NCI-H187 (cell line): ENCODE measurements at places on chromosomes 12 and 14.

DNA sequence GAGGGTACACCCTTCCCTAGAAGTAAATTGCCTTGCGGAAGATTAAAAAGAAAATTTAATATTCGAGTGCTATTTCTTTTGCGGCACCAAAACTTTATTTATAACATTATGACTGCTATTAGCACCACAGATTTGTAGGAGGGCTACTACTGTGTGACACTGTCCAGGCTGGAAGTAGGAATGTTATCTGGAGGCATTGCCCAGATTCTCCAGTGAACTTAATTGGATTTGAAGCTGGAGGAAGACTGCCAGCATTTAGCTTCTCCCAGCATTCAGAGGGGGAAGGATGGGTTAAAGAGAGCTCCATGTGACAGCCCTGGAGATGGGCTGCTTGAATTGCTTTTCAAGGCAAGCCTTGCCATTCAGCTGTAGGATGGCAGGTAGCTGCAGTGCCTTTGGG is 107.0 kb upstream of the RBM19 start:
- no peak for DNase-seq

DNA sequence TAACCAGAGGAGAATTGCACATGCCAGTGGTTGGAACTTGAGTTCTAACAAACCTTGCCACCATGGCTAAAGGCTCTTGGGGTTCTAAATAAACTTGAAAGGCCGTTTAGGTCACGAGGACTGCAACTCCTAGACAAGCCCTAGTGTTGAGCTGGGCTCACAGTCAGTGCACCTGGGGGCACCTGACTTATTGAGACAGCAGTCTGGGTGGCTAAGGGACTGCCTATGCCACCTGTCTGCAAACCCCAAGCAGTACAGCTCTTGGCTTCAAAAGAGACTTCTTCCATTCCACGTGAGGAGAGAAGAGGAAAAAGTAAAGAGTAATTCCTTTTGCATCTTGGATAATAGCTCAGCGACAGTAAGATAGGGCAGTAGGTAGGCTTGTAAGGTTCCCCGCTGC is 765.6 kb upstream of the FOXG1 start:
- no peak for DNase-seq

DNA sequence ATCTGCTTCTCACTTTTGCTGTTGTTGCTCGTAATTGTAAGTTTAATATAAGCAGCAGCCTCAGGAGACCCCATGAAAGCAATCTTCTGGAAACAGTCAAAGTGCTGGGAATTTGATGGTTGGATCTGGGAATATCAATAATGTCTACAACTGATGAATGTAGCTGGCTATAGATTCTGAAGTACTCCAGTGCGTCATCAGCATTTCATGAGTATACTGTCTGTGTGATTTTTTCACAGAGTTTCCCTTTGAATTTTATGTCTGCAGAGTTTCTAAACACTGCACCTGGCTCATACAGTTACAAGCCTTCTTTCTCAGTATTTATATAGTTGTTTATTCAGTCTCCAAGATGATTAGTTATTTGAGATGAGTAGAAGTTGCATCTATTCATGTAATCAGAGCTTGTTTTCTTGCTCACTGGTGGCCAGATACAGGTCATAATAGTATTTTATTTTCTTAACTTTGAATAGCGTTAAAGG is 222.3 kb downstream of the RAD51B start:
- no peak for DNase-seq

DNA sequence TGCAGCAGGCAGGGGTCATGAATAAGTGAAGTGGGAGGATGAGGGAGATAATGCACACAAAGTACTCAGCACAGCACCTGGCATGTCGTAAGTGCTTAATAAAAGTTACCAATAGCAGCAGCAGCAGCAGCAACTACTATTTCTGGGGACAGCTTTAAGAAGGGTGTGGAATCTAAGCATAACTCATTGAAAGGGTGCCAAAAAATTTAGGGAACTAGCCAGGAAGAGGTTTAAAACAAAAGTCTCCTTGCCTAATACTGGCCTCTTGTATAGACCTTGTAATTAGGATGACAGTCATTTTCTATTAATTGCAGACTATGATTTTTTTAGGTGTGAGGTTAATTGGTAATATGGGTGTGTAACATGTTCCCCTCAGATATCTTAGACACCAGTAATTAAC is 179.9 kb downstream of the PTPN11 start:
- DNase-seq: no peak

DNA sequence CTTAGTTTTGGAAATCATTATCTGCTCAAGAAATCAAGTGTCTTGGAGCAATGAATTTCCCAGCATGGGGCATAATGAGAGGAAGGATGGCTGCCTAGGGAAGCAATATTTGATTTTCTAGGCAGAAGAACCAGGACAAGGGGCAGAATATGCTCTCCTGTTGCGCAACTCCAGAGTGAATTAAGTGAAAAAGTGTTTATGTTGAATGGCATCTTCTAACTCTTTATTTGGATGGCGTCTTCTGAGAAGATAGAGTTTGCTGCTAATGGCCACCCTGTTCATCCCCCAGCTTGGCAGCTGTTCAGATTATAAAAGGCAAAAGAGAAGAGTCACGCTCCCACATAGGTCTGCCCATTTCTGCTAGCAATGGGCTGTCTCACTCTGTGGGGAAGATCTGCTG is 1278.1 kb downstream of the AACS start:
- no peak for DNase-seq

GRCh38 chr12:132478433-132478803 is 11.5 kb upstream of the FBRSL1 start:
- DNase-seq: no peak

DNA sequence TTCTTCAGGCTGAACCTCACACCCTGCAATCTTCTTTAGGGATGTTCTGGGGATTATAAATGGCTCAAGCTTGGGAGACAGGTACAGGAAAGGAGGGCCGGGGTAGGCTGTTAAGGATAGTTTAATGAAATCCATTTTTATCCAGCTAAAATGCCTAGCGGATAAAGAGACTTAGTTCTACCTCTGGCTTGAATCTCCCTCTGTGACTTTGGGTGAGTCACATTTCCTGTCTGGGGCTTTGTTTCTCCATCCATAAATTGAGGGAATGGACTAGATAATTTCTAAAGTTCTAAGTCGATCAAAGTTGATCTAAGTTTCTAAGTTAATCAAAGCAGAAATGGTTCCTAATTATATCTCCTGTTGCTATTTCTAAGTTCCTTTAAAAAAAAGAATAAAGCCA is 319.6 kb upstream of the E2F7 start:
- no peak for DNase-seq

DNA sequence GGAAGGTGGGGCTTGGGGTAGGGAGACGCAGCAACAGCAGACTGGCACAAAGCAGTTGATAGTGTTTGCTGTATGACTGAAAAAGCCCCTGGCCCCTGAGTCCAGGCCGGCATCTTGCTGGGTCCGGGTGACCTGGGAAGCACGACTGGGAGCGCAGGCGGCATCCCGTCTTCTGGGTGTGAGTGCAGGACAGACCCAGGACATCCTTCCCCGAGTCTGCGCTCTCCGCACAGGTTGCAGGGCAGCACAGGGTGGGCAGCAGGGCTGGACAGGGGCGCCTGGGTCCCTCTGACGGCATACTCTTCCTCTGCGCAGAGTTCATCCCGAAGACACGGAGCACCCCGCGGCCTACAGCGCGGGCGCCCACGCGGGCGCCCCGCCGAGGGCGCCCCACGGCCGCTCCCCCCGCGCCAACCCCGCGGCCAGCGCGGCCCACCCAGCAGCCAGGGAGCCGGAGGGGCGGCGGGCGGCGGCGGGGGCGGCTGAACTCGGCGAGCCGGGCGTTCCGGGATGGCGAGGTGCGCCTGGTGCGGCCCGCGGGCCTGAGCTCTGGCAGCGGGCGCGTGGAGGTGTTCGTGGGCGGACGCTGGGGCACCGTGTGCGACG is 9.2 kb upstream of the CYP46A1 start:
- no peak for DNase-seq

DNA sequence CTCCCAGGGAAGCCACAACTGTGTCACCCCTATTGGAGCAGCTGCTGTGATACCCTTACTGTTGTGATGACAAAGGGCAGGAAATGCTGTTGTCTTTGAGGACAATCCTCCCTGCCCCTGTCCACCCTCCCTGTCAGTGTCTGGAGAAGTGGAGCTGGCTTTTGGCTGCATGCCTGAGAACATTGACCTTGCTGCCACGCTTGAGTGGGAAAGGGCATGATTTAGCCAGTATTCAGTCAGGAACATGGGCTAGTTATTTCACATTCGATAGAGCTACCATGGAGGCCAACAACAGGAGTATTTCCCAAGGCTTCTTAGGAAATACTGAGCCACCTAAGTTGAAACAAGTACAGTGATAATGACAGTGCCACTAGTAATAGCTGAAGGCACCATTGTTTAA is 59.4 kb downstream of the MYRFL start:
- no peak for DNase-seq

DNA sequence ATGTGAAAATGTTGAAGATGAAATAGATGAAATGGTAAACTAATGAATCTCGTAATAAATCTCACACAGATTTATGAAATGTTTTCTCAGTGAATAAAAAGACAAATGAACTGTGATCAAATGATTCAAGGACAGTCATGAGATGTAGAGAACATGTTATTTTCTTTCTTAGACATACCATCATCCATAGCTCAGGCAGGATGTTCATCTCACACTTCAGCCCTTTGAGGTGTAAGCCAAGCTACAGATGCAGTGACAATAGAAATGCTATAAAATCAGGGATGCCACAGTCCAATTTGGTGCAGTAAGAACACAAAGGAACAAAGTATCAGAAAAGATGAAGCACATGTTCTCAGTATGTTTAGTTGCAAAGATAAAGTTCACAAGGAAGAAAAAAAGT is 242.7 kb upstream of the KRR1 start:
- no peak for DNase-seq

- DNase-seq: no peak
Observed at GRCh38 chr14:68693926-68694325, 98.9 kb downstream of the ZFP36L1 start.

GRCh38 chr12:108234158-108234557 is 105.0 kb downstream of the CMKLR1 start:
- no peak for DNase-seq

- DNase-seq: no peak
Observed at GRCh38 chr12:123532019-123532418, 1.5 kb downstream of the RILPL1 start.

- no peak for DNase-seq
Observed at GRCh38 chr14:103909531-103910261, 18.6 kb upstream of the TDRD9 start.
